Fibroblast of upper back skin (primary cell): ENCODE measurements at places on chromosomes 1 and 21.

DNA sequence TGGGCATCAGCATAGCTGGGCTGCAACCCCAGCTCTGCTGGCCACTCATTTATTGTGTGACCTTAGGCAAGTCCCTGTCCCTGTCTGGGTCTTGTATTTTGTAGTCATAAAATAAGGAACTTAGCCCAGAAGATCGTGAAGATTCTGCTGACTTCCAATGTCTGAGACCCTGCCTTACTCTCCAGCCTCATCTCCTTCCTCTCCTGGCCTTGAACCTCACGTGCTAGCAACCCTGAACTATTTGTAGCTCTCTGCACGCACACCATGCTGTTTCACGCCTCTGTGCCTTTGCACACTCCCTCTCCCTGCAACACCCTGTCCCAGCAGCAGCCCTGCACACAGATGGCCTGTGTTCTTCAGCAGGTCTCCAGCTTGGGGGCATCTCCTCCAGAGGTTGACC is 121.1 kb downstream of the LACTBL1 start:
- no peak for DNase-seq

DNA sequence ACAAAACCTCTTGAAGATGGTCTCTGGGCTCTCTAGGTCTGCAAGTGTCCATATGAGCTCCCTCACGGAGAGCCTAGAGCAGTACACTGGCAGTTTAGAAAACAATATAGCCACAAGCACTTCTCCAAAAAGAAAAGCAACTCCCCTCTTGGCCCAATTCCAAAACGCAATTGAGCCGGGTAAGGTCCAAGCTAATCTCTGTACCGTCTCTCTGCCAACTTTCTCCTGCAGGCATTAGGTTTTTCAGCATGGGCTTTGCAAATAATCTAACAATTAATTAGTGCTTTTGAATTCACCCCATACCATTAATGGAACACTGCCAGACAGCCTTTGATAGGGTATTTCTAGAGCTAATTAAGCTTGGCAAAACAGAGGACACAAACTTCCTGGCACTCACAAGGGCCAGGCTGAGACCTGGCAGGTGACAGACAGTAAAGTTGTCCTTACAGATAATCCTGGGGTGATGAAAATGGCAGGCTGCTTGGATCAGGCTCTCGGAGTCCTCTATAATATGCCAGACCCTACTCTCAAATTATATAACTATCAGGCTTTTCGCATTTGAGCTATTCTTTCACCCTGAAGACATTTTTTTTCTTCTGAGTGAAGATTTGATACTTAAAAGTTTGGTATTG is 39.8 kb downstream of the TGFBR3 start:
- peak; percentile 40 for DNase-seq

- no peak for DNase-seq
These were observed 64.3 kb downstream of the FYB2 start for GRCh38 chr1:56754708-56755479.

GRCh38 chr21:42631142-42631541 is 22.3 kb upstream of the PDE9A start:
- DNase-seq, result no peak

DNA sequence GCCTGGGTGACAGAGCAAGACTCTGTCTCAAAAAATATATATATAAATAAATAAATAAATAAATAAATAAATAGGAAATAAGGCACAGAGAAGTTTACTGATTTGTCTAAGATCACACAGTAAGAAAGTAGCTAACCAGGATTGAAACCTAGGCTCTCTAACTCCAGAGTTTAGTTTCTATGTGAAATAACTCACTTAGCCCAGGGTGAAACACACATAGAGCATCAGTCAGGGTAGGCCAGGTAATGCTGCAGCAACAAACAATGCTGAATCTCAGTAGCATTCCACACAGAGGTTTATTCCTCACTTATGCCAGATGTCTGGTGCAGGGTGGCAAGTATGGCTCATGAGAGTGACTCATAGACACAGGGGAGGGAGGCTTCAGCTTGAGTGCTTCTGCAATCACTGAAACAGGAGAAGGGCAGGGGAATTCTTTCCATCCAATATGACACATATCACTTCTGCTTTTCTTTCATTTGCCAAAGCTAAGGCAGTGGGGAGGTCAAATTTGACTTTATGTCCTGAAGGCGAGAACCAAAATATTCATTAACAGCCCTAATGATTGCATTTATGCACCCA is 37.1 kb upstream of the KANK4 start:
- peak; percentile 84 for DNase-seq

DNA sequence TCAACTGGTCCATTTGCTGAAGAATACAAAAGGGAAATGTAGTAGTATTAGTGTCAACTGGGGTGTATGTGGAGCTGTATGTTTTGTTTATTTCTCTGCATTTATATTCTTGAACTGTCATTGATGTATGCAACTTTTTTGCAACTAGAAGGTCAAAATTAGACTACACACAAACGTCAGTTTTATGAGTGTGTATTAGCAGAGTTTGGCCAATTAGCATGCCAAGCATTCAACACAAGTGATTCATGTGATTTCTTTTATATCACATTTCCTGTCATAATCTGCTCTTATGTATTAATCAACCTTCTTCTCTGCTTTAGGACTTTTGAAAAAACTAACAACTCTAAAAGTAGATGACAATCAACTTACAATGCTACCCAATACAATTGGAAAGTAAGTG is 211.1 kb downstream of the LRRC40 start:
- peak; percentile 33 for DNase-seq

GRCh38 chr1:26690576-26691031 is 5.2 kb upstream of the ARID1A start:
- DNase-seq, result no peak

DNA sequence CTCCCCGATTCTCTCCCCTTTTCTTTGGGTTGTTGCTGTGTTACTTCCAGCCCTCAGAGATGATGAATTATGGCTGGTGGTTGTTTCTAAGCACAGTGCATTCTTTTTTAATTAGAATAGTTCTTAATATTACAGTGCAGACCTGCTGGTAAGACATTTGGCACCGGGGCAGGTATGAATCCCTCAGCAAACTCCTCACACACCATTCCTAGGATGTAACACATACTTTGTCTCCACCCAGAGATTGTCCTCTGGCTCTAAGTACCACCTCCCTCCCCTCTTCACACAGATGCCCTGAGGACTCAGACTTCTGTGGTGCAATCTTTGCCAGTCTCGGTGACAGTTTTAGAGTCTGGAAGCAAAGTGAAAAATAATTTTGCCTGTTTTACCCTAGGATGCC is 143.1 kb downstream of the HLX start:
- DNase-seq, result peak; percentile 29

GRCh38 chr21:26130249-26130881 is 40.2 kb downstream of the APP start:
- peak; percentile 56 for DNase-seq

DNA sequence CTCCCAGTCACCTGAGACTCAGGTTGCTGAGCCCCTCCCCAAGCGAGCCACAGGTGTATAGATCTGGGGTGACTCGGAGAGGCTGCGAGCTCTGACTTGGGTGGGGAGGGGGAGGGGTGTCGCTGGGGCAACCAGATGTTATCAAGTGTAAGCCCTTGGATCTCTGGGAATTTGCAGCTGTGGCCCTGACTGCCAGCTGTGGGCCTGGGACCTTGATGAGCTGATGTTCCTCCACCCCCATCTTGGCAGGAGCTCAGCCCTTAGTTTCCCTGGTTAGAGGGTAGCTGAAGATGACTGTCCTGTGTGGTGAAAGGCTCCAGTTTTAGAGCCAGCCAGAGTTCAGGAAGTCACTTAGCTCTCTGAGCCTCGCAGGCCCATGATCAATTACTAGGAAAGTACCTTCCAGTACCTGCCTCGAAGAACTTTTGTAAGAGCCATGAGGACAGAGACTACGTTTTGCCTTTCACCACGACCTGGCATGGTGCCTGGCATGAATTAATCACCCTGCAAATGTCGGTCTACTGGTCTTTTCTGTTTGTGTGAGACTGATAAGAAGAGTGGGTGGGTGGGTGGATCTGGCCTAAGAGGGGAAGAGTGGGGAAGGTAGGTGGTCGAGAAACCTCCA is 55.8 kb downstream of the YARS1 start:
- DNase-seq, result peak; percentile 74
